Aorta (tissue), 5 donors: ENCODE measurements at places on chromosomes 7 and 10.

- no peak for DNase-seq
These were observed 70.9 kb downstream of the SYPL1 start for GRCh38 chr7:106041140-106041717.

DNA sequence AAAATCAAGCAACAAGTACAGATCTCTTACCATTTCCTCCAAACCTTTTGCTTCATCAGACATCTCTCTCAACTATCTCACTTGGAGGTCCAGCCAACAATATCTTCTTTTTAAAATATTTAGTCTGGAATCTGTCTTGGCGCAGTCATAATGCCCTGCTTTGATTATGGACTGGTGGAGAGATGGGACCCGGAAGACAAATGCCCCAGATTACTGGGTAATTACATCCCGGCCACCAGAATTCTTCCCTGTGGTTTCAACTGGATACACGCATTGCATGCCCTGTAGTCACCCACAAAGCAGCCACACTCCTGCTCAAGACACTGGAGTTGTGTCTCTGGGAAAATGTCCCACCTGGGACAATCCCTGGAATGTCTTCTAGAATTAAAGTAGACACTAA is 65.5 kb downstream of the BPGM start:
- no peak for DNase-seq

DNA sequence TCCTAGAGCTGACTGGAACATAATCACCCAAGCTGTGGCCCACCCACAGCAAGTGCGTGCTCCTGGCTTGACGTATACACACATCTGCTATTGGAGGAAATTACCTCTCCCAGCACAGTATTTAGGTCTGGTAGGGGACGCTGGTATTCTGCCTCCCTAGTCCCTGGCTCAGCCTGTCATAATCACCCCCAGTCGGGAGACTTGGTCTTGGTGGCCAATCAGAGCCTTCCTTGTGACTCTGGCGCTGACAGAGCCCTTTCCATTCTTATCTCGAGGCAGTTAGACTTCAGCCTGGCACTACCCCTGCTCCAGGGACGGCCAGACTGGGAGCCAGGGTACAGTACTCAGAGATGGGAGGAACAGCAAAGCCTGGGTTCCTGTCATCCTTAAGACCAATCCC is 14.3 kb upstream of the PRKAG2 start:
- DNase-seq = no peak

DNA sequence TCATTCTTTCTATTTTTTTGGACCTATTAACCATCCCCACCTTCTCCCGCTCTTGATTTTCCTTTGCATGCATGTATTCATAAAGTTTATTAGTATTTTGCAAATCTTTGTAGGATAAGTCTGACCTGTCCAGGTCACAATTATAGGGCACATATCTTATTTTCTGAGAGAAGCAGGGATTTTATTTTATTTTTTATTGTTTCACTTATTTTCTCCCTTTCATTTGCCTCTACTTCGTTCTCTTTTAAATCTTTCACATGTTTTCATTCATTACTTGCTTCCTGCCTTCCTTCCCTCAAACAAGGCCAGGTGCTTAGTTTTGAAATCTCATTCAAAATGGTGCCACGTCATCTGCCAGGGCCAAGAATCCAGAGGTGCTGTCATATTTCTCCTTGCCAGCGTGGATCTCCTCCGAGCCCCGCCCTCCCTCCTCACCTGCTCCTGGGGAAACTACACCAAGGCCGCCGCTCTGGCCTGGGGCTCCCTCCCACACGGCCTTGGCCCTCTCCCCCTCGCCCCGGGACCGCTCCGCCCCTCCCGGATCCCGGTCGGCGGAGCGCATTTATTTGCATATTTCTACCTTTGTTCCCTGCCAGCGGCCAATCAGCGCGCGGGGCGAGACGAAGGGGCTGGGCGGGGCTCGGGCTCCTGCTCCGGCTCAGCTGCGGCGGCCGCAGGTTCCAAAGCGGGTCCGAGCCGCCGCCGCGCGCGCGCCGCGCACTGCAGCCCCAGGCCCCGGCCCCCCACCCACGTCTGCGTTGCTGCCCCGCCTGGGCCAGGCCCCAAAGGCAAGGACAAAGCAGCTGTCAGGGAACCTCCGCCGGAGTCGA is at the start of gene TSPAN13:
TSPAN13 (plus strand) TSS at position 654 of the 830 bp plus-strand sequence. CDS start 213 bp downstream, outside the sequence.
- DNase-seq = peak; percentile 68

DNA sequence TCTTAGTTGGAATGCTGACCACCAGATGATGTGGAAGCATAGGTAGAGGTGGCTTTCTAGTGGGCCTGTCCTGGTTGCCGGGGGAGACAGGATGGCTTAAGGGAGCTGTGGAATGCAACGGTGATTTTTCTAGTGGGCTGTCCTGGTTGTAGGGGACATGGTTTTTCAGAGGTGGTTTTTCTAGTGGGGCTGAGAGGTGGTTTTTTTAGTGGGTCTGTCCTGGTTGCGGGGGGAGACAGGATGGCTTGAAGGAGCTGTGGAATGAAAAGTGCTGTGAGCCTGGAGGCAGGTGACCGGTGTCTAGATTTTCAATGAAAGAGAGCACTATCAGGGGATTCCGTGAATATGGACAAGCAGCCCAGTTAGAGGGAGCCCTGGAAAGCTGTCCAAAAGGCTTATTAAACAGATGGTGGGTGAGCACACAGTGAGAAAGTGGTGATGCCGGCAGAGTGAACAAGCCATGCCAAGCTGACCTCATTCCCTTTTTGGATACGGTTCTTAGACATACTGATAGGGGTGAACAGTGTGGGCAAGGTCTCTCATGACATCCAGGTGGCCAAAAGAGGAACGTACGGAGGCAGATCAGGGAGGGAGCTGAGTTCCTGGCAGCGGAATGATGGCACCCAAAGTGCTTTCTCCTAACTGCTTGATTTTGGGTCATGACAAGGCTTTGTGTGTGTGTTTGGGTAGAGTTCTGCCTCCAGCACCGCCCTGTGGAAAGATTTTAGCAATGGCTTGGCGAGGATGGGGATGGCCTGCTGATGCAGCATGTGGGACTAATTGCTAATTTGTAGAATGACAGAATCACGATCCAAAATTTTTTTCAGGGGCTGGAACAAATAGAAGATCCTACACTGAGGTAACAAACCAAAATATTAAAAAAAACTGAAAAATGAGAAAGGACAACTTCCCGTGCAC is 126.6 kb downstream of the TMEM178B start:
- DNase-seq = no peak

GRCh38 chr7:137836113-137836509 is 10.7 kb downstream of the DGKI start:
- no peak for DNase-seq

GRCh38 chr10:56349611-56350010 is 11.4 kb downstream of the ZWINT start:
- no peak for DNase-seq

DNA sequence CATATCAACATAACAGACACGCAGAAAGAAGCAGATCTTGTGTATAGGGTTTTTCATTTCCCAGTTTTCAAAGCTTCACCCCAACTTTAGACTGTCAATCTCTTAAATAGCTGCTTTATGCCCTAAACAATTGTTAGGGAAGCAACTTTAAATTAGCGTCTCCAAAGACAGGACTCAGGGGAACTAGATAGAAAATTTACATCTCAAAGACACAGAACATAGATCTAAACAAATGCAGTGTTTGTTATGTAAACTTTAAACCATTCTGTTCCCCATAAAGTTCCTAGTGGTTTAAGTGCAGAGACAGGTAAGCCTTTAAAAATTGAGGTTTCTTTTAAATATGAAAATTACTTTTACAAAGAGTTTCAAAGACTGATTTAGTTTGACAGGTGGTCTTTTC is 379.2 kb upstream of the GHITM start:
- no peak for DNase-seq

GRCh38 chr10:17290226-17290625 is 62.2 kb downstream of the VIM start:
- no peak for DNase-seq

GRCh38 chr10:69709366-69709941 is 79.4 kb downstream of the FAM241B start:
- DNase-seq = no peak

- DNase-seq = no peak
These were observed 535.5 kb downstream of the SH2D4B start for GRCh38 chr10:81073155-81073554.

DNA sequence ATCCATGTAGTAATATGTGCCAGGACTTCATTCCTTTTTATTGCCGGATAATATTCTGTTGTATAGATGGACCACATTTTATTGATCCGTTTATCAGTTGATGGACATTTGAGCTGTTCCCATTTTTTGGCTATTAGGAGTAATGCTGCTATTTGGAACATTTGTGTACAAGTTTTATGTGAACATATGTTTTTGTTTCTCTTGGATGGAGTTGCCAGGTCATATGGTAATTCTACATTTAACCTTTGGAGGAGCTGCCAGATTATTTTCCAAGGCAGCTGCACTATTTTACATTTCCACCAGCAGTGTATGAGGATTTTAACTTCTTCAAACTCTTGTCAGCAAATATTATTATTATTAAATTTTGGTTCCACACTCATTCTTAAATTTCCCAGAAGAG is 59.2 kb downstream of the C10orf90 start:
- no peak for DNase-seq

- DNase-seq = no peak
These were observed 51.2 kb upstream of the LAMB4 start for GRCh38 chr7:108181073-108181985.

- no peak for DNase-seq
These were observed 101.7 kb upstream of the KLF6 start for GRCh38 chr10:3886641-3887251.

- DNase-seq = peak; percentile 85
These were observed 33.3 kb downstream of the FOXK1 start for GRCh38 chr7:4715410-4715776.

DNA sequence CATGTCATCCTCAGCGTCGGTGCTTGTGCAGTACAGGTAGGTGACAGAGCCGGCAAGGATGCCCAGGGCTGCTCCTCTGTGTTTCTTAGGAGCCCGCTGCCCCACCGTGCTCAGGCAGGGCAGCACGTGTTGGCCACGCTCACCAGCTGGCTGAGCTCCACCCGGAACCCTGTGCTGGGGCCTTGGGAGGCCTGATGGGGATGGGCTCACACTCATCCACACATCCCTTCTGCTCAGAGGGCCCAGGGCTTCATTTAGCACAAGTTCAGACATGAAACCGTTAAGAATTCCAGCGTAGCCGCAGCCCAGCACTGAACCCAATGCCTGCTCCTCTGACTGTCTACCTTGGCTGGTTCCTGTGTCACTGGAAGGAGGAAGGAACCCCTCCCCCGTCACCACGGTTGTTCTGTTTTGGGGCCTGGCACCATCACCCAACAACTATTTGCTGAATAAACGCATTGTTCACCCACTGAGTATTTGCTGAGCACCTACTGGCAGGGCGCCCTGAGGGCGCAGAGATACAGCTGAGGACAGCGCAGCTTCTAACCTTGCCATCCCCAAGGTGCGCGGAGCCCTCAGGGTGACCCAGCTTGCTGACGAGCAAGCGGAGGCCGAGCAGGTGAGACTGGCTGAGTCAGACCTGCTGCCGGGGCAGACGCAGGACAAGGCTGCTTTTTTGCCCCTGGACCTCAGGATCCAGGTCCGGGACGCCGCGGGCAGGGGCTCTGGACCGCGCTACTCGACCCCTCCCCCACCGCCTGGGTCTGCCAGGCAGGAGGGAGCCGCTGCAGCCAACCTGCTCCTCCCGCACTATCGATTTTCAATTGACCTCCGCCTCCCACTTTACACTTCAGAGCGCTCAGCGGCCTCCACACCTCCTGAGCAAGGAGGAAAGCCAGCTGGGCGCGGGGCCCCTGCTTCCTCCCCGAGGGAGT is 50.6 kb upstream of the RET start:
- peak; percentile 69 for DNase-seq

DNA sequence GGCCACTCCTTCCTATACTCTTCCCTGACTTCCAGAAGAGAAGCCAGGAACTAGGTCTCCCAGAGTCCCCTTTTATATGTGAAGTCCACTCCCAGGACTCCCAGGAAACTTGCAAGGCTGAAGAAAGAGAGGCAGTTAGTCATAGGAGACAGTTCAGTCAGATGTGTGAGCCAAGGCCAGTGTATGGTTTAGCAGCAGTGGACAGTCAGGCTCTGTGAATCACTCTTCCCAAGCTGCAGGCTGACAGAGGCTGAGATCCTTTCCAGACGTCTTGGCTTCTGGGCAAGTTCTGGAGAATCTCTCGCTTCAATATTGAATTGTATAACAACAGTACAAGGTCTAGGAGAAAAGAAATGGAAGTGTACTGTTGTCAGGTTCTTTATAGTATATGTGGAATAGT is 26.9 kb downstream of the BLVRA start:
- DNase-seq = no peak

DNA sequence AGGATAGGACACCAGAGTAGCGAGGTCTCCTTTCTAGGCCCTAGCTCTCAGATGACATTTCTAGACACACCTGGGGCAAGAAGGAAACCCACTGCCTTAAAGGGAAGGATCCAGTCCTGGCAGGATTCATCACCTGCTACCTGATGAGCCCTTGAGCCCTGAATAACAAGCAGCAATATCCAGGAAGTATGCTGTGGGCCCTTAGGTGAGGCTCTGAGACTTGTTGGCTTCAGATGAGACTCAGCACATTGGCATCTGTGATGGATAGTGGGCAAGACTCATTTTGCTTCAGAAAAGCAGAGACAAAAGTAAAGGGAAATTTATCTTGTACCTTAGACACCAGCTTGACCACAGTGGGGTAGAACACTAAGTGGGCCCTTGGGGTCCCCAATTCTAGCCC is 238.4 kb upstream of the MEOX2 start:
- no peak for DNase-seq

DNA sequence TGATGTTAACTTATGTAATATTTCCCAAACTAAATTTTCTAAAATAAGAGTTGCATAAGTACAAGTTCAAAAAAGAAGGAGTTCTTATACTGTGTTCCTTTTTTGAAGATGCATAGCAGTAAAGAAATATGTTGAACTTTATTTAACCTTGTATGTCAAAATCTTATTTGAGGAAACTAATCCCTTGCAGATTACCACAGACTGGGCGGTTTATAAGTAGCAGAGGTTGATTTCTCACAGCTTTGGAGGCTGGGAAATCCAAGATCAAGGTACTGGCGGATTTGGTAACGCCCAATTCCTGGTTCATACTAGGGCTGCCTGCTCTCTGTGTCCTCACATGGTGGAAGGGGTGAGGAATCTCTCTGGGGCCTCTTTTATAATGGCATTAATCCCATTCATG is 68.5 kb downstream of the GNAT3 start:
- DNase-seq = no peak

DNA sequence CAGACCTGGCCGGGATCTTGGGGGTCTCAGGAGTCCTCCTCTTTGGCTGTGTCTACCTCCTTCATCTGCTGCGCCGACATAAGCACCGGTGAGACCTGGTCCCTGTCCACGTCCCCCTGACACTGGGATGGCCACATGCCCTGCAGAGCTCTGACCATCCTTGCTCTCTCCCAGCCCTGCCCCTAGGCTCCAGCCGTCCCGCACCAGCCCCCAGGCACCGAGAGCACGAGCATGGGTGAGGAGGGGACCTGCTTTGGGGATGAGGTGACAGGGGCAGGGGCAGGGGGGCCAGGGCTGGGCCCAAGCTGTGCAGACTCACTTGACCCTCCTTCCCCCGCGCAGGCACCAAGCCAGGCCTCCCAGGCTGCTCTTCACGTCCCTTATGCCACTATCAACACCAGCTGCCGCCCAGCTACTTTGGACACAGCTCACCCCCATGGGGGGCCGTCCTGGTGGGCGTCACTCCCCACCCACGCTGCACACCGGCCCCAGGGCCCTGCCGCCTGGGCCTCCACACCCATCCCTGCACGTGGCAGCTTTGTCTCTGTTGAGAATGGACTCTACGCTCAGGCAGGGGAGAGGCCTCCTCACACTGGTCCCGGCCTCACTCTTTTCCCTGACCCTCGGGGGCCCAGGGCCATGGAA is 959 bp downstream of the PVRIG start:
- DNase-seq = no peak
